HCT116 (cell line): ENCODE measurements at places on chromosomes 5 and 9. TPM values are rescaled to one million over a fixed set of nuclear protein-coding genes. Genes with fewer than 3 reads are reported as not detected.

- no peak for DNase-seq
- no peak overlapping the region for H3K4me3 ChIP-seq
- H3K27me3 ChIP-seq = no peaks in the 10 kb centered on the region
- no peaks in the 10 kb centered on the region for H3K36me3 ChIP-seq
These were observed 169.2 kb downstream of the CACNA1B start for GRCh38 chr9:138046641-138047301.

DNA sequence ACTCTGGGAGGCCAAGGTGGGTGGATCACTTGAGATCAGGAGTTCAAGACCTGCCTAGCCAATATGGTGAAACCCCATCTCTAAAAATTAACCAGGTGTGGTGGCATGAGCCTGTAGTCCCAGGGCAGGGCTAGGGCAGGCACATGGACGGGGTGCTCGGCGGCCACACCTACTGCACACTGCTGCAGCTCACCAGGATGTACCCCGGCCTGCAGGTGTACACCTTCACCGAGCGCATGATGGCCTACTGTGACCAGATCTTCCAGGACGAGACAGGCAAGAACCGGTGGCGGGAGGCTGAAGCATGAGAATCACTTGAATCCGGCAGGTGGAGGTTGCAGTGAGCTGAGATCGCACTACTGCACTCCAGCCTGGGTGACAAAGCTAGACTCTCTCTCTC, 3.2 kb downstream of the ST6GALNAC4 start:
- peaks cover 26% of the 10 kb centered on the region for H3K36me3 ChIP-seq
- H3K27me3 ChIP-seq = no peaks in the 10 kb centered on the region
- H3K4me1 ChIP-seq = peaks cover 28% of the 10 kb centered on the region
- no peak for DNase-seq
- no peak overlapping the region for H3K27ac ChIP-seq

DNA sequence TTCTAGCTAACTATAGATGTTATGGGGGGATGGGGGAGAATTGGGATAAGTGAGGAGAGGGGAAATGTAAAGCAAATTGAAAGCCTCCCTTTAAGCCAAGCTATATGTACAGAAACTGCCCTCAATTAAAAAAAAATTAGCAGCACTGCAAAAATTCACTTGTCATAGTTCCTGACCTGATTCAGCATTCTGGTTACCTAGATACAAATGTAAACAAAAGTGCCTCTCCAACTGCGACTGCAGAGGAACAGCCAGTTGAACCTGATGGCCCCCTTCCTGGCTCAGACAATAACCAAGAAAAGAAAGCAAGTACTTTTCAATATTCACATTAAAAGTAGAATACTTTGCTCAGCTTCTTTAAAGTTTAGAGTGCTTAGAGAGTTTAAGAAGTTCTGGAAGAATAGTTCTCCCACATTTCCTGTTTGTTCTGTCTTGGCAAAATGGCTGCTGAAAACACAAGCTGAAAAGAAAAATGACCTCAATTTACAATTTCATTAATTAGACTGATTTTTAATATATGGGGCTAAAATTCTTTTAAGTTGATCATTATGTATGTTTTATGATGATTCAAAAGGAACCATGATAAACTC, 1.5 kb downstream of the FAM81B start:
- H3K27me3 ChIP-seq = no peaks in the 10 kb centered on the region
- H3K4me3 ChIP-seq = no peak overlapping the region
- no peak overlapping the region for H3K27ac ChIP-seq
- DNase-seq = no peak
- H3K4me1 ChIP-seq = no peaks in the 10 kb centered on the region

DNA sequence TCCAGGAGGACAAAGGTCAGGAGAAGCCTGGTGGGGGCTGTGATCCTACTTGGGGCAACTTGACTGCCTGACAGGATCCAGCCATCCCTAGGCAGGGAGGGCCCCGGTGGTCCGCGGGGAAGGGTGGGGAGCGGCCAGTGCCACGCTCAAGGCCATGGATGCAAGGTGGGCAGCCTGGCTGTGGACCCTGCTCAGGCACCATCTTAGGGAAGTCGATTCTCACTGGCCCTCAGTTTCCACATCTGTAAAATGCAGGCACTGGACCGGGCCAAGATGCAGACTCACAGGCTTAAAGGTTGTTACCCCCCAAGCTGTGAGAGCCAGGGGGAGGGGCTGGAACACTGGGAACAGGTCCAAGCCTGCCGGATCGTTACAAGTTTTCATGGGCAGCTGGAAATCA, 8.7 kb upstream of the DOLPP1 start:
- H3K36me3 ChIP-seq = no peaks in the 10 kb centered on the region
- DNase-seq = no peak
- no peak overlapping the region for H3K27ac ChIP-seq
- no peaks in the 10 kb centered on the region for H3K4me1 ChIP-seq

ITGA2 gene
- total RNA-seq = 36.6 TPM
